ENCODE measurements at places on chromosomes 6 and 20.

DNA sequence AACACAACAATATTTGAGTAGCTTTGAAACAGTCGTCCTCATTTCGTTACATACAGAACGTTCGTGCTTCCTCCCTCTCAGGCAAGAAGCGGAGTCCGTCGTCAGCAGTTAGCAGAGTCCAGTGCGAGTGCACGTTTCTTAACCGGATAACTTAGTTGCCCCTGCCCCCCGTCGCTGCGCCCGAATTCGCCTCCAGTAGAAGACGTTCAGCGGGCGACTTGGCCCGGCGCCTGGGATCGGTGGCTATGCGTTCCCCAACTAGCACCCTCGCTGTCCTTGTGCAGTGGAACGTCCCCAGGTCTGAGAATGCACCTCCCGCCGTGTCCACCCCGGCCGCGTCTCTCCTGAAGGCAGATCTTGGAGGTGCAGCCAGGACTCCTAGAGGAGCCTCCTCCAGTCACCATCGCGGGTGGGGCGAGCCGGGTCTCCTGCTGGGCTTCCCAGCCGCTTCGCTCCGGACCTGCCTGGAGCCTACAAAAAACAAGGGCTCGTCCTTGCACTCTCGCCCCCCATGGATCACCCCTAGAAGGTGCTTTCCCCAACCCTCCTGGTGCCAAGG is 910 bp upstream of the PCSK2 start:
- no peak for DNase-seq

DNA sequence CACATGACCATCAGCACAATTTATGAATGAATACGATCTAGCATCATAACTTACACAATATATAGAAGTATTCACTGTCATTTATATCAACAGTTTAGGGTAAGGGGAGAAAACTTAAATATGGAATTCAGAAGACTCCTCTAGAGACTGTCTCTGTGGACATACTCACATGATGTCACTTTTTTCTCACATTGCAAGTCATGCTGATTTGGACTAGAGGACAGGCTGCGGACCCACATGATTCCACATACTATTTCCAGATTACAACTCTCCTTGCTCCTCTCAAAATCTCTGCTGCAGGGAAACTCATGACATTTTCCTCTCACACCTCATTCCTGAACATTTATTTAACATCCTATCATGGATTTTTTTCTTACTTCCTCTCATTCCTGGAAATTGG is 13.4 kb downstream of the CRISP1 start:
- no peak for DNase-seq

DNA sequence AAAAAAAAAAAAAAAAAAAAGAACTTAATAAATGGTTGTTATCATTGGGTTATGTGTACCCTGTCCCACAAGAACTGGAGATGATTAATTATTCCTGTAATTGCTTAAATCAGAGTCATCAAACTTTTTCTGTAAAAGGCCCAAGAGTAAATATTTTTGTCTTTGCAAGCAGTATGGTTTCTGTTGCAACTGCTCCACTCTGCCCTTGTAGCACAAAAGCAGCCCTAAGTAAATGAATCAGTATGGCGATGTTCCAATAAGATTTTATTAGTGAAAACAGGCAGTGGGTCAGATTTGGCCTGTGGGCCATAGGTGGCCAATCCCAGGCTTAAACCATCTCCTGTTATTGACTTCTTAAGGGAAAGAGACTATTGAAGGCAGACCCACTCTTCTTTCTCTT is 252.7 kb downstream of the TSHZ2 start:
- DNase-seq: no peak

- DNase-seq: no peak
Observed at GRCh38 chr20:48816282-48817205, 11.3 kb downstream of the PREX1 start.

GRCh38 chr6:56346958-56347357 is 99.6 kb upstream of the COL21A1 start:
- no peak for DNase-seq

DNA sequence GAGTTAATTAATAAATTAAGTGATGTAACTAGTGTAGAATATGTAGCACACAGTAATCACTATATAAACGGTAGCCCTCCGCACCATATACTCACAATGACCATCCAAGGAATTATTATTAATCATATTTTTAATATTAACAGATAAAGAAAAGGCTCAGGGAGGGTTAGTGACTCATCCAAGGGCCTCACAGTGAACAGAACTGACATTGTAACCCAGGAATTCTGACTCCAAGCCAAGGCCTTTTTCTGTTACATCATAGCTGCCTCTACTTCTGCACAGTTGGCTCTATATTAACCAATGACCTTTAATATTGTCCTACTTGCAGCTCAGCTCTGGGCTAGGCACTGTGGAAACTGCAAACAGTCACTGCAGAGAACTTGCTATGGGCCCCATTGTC is 117.5 kb upstream of the SIRPG start:
- no peak for DNase-seq

DNA sequence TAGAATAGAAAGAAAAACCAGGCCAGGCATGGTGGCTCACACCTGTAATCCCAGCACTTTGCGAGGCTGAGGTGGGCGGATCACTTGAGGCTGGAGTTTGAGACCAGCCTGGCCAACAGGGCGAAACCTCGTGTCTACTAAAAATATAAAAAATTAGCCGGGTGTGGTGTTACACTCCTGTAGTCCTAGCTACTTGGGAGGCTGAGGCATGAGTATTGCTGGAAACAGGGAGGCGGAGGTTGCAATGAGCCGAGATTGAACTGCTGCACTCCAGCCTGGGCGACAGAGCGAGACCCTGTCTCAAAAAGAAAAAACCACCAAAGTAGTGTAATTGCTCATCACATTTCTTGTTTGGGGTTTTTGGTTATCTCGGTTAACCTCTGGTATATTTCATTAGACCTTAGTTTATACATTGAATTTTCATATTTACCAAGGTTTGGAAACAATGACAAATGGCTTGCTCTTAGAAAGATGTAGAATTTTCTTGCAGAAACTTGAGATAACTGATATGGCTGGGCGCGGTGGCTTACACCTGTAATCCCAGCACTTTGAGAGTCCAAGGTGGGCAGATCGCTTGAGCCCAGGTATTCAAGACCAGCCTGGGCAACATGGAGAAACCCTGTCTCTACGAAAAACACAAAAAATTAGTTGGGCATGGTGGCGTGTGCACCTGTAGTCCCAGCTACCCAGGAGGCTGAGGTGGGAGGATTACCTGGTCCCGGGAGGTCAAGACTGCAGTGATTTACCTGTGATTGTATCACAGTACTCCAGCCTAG is 14.2 kb downstream of the ITCH start:
- DNase-seq: no peak

- DNase-seq: no peak
Observed at GRCh38 chr6:81875782-81876293, 123.4 kb upstream of the TENT5A start.

GRCh38 chr6:158283304-158283980 is 28.8 kb upstream of the TULP4 start:
- no peak for DNase-seq

DNA sequence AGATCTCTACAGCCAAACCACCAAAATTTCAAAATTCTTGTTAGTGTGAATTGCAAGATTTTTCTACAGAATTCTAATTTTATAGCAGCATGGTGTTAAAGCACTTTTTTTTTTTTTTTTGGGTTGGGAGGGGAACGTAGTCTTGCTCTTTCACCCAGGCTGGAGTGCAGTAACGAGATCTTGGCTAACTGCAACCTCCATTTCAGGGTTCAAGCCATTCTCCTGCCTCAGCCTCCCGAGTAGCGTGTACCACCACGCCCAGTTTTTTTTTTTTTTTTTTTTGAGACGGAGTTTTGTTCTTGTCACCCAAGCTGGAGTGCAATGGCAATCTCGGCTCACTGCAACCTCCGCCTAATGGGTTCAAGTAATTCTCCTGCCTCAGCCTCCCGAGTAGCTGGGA is 11.5 kb downstream of the ARHGAP18 start:
- DNase-seq: no peak

GRCh38 chr6:44072959-44073611 is 54.2 kb downstream of the MRPL14 start:
- DNase-seq: no peak

DNA sequence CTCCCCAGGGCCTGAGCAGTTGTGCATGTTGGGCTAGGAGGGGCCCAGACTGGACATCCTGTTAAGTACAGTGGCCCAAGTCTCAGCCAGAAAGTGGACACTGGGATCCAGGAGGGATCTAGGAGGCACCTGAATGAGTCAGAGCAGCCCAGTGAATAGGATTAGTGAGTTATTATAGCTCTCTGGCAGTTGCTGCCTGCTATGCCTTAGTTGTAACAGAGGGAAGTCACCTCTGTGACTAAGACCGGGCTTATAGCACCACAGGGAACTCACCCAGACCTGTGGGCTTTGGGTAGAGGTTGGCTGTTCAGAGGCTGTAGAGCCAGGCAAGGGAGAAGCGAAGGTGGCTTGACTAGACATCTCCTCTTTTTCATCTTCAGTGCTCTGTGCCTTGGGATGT is 39.0 kb upstream of the AAR2 start:
- no peak for DNase-seq

- no peak for DNase-seq
Observed at GRCh38 chr6:111667931-111668330, 62.3 kb upstream of the TRAF3IP2 start.

DNA sequence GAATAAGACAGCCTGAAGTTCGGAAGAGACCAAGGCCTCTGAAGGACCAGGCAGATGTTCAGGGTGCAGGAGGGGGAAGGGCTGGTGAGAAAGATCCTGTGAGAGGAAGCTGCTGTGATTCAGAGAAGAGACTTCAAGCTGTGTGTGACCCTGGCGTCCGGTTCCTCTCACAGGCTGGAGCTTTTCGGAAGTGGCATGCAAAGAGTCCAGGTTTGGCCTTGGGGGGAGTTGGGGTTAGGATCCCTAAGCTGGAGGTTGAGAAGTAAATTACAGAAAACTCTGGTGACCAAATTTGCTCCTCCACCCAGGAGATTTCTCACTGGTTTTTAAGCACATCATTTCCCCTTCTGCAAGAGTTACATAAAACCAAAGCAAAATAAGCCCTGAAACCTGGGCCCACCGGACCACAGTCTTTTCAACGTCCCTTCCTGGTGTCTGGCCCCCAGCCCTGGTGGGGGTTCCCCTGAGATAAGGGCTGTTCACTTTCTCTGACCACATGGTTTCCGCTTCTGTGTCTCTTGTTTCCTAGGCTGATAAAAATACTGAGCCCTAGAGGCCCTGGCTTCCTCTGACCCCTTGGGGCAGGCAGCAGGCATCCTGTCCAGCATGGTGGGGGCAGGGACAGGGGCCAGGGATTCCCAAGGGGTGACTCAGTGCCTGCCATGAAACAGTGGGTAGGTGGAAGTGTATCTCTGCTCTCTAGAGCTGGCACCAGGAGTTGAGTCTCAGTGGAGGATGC is 12.0 kb upstream of the LTA start:
- DNase-seq: no peak

- no peak for DNase-seq
Observed at GRCh38 chr20:62741191-62741691, 32.6 kb downstream of the NTSR1 start.

- DNase-seq: no peak
Observed at GRCh38 chr6:34158876-34159275, 13.0 kb upstream of the GRM4 start.

- no peak for DNase-seq
Observed at GRCh38 chr6:122648726-122649125, 38.5 kb downstream of the PKIB start.

DNA sequence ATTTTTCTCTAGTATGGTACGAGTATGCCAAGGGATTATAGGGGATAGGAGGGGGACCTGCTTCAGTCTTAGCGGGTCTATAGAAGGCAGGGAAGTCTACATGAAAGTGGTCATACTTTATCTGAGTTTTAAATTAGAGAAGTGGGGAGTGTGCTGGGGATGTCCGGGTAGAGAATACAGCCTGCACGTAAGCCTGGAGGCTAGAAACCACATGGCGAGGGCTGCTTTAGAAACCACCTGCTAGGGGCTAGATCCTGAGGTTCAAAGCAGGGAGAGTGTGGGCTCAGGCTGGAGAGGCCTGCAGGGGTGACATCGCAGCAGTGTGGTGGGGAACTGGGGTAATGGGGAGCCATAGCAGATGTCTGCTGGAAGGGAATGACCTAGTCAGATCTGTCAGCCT is 85.2 kb downstream of the VEGFA start:
- DNase-seq: no peak

DNA sequence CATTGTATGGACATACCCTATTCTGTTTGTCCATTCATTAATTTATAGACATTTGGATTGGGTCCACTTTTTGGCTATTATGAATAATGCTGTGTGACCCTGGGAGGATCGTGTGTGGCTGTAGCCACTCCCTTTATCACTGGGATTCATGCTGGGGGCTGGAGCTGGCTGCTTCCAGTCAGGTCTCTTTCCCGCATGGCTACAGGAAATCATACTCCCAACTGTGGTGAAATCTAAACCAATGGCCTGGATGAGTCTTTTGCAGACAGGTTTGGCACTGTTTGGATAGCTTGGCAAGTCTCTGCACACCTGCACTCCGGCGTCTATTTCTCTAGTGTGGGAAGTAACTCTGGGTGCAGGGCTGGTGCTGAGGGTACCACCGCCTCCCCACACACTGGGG is 80.4 kb downstream of the RIN2 start:
- no peak for DNase-seq

GRCh38 chr6:97288188-97288587 is 5.2 kb upstream of the MMS22L start:
- DNase-seq: no peak

- DNase-seq: no peak
Observed at GRCh38 chr6:105226598-105227294, 46.9 kb upstream of the POPDC3 start.

DNA sequence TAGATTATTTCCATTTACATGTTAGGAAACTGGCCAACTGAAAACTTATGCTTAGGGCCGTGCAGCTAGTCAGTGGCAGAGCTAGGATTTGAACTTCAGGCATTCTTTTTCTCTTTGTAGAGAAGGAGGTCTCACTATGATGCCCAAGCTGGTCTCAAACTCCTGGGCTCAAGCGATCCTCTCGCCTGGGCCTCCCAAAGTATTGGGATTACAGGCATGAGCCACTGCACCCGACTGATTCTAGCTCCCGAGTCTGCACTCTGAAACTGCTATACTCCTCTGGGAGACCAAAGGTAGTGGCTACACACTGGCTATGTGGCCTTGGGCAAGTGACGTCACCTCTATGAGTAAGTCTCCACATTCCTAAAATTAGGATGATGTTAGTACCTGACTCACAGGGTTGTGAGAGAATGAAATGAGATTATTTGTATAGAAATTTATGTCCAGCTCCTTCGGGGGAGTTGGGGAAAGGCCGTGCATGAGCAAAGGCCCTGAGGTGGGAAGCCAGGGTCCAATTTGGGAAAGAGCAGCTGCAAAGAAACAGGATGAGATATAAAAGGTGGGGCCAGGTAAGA is 6.4 kb downstream of the PLTP start:
- DNase-seq: no peak

DNA sequence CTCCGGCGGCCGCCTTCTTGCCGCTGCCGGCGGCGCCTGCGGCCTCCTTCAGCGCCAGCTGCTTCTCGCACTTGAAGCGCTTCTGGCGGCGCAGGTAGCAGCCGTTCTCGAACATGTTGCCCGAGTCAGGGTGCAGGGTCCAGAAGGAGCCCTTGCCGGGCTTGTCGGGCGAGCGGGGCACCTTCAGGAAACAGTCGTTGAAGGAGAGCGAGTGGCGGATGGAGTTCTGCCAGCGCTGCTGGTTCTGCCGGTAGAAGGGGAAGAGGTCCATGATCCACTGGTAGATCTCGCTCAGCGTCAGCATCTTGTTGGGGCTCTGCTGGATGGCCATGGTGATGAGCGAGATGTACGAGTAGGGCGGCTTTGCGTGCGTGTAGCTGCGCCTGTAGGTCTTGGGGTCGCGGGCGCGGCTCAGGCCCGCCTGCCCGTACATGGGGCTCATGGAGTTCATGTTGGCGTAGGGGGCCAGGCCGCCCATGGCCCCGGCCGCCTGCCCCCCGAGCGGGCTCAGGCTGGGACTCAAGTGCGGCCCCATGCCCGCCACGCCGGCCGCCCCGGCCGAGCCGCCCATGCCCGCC is 1.9 kb downstream of the FOXA2 start:
- DNase-seq: no peak
